Activated naive CD4-positive, alpha-beta T cell treated with anti-CD3 and anti-CD28 coated beads, Interleukin-2, amount 50 U/mL, for 16 hours (primary cell): ENCODE measurements at places on chromosomes 4 and X.

- no peak for DNase-seq
Observed at GRCh38 chr4:179989975-179990374, 2253.2 kb upstream of the TENM3 start.

DNA sequence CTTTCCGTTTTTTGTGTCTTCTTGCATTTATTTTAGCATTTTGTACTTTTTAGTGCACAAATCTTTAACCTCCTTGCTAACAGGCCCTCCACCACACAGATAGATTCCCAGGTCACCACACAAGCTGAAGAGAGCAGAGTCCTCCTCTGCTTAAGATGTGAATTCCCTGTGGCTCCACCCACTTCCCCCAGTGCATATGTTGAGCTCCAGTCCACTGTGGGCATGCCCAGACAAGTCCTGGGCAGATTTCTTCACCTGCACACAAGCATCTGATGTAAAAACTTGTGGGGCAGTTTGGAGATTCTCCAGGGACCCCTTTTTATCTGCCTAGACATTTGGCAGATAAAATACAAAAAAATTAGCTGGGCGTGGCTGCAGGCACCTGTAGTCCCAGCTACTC lies 19.8 kb upstream of the PASD1 start:
- DNase-seq, result no peak

GRCh38 chr4:163528653-163529052 lies 34.2 kb downstream of the TMA16 start:
- DNase-seq, result no peak

- DNase-seq, result no peak
Observed at GRCh38 chr4:6824071-6824470, 41.5 kb downstream of the KIAA0232 start.

GRCh38 chrX:28910487-28910886 lies 323.2 kb downstream of the IL1RAPL1 start:
- DNase-seq, result no peak

- DNase-seq, result no peak
Observed at GRCh38 chr4:8472689-8473197, 32.2 kb downstream of the TRMT44 start.

DNA sequence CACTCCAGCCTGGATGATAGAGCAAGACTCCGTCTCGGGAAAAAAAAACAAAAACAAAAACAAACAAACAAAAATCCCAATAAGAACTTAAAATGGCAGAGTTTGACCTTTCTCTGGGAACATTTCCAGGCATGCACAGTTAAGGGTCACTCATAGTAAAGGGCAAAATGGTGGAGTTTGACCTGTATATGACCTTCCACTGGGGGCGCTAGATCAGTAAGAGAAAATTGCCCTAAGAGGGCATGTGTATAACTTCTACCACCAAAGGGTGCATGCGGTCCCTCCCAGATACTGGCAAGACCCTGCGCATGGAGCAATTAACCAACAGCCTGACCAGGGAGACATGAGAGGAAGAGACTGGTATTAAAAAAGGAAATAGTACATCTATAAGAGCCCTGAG lies 177.2 kb downstream of the MOSPD2 start:
- no peak for DNase-seq

- no peak for DNase-seq
Observed at GRCh38 chr4:157706155-157706554, 466.7 kb downstream of the GASK1B start.

DNA sequence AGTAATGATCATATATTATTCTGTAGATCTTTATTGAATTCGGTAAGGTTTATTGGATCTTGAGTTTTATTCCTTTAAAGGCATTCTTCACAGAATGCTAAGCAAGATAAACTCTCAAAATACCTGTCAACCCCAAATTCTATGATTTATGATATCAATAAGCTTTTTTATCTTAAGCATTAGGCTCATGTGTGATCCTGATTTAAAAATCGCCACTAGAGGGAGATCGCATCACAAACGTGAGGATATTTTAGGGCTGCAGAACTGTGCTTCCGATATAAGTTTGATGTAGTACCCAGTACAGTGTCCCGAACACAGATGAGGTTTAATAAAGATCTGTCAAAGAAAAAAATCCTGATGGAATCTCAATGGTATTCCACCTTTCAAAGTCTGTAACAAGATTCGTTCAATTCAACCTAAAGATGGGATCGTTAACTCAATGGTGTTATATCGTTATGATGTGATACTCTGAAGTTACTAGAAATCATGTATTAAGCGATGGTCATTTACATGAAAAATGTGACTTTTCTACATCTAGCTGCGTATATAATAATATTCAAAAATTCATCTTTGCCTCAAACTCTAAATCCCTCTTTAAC lies 169.0 kb downstream of the CORIN start:
- DNase-seq, result no peak

DNA sequence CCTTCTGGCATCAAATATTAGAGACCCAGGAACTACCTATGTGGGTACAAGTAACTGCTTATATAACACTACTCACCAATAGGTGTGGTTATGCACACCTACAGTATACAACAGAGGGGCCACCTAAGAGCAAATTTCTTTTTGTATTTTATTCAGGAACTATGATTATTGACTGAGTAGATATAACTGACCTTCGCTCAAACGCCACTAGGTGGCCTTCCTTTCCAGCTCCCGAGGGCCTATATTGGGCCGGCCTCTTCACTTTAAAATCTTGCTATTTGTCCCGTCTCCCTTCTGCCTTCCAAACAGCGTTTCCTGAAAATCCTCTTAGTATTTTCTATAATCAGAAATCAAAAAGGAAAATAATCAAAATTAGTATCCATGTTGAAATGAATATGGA lies 19.9 kb upstream of the PABPC5 start:
- DNase-seq, result no peak

DNA sequence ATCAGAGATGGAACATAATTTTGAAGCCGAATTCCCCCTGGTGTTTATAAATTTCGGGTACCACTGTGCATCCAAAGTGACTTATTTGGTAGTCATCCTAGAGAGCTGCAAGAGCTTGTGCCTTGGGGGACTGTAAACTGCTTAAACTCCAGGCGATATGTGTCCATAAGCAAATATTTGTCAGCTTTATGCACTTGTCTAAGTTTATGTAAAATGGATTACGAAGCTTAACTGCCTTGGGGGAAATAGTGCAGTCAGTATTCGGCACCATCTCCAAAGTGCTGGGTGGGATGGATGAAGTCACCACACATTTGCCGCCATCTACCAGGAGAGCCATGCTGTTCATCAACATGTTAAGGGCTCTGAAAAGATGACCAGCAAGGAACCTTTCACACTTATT lies 65.9 kb downstream of the CC2D2A start:
- no peak for DNase-seq

DNA sequence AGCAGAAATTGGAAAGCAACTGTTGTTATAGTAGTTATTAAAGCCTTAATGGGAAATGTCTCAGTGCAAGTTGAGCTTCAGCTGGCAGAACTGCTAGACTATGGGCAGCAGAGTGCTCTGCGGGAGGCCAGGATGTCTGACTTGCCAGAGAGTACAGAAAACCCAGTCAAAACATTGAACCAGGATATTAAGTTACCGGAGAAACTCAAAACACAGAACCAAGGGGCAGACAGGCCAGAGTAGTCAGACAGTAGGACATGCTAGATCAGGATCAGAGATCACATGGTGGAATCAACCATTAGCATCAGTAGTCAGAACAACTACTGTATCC lies 72.9 kb upstream of the TNIP3 start:
- DNase-seq, result no peak

DNA sequence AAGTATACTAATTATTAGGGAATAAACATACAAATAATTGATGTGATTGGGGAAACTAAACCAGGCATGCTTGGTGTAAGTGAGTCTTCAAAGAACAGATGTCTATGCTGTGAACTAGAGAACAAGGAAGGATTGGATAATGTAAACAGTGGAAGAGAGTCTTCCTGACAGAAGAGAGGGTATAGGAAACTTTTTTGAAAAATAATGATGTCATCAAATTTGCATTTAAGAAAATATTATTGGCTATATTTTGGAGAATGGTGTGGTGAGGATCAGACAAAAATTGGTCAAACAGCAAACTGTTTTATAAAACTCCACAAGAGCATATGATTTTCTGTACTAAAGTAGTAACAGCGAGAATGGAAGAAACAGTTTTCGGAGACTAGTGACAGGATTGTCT lies 537.7 kb downstream of the TRAM1L1 start:
- no peak for DNase-seq

- no peak for DNase-seq
Observed at GRCh38 chr4:184430163-184430562, 44.2 kb downstream of the IRF2 start.

DNA sequence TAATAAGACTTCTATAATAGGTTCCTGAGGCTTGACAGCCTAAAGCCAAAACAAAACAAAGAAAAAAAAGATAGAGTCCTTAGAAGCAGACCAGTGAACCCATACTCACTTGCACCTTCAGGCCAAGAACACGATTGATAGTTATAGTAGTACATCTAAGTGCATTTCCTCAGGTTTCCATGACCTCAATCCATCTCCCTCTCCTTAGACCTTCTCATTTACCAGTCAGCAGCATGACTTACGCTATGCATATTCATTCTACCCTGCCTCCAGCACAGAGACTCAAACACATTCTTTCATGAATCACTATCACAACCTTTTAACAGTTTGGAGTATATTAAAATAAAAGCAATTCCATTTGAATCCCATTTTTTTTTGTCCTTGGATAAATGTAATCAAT lies 855.6 kb downstream of the CCSER1 start:
- no peak for DNase-seq

DNA sequence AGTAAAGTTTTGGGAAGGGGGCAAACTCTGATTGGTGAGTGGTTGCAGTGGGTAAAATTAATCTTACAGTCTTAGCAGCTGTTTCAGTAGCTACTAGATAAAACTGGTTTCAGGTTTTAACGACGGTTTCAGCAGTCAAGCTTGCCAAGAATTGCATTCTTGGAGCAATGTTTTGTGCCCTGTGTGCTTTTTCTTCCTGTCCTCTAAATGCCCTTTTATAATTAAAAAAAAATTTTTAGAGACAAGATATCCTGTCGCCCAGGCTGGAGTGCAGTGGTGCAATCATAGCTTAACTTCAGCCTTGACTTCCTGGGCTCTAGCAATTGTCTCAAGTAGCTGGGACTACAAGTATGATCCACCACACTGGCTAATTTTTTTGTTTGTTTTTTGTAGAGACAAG lies 6.3 kb upstream of the PPEF2 start:
- no peak for DNase-seq

DNA sequence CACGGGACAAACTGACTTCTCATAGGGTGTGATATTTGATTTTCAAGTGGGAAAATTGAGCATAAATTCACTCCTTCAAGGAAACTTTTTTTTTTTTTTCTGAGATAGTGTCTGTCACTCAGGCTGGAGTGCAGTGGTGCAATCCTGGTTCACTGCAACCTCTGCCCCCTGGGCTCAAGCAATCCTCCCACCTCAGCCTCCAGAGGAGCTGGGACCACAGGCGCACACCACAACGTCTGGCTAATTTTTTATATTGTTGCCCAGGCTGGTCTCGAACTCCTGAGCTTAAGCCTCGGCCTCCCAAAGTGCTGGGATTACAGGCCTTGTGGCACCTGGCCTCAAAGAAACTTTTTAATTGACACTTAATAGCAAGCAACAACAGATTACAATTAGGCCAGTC lies 13.8 kb downstream of the CLDN34 start:
- DNase-seq, result no peak

DNA sequence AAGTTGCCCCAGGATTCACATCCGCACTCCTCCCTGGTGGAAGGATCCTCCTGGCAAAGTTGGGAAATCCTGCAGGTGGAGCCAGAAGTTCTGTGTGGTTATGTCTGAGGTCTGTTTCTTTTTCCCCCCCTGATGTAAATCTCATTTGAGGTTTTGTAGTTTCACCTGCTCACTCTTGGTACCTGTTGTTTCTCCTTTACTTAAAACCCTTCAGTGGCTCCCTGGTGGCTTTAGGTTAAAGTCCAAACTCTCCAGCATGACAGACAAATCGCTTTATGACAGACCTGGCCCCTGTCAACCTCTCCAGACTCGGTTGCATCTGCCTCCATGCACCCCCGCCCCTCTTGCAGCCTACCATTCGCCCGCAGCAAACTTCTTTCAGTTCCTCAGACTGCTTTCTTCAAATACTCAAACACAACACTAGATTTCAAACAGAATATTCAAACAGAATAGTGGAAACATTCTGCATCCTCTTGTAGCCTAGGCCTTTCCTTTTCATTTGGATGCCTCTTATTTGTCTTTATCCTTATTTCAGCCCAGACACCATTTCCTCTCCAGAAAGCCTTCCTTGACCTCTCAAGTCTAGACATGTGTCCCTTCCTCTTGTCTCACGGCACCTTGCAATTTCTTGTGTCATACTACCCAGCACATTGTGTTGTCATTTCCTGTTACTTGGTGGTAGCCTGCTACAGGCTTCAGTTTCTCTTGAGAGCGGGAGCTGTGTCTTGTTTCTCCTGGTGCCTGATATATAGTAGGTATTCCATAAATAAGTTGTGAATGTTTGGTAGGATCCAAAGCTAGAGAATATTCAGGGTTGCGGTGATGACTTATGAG lies 24.8 kb downstream of the IL13RA1 start:
- no peak for DNase-seq

GRCh38 chr4:65868096-65868824 lies 198.0 kb upstream of the EPHA5 start:
- DNase-seq, result no peak

DNA sequence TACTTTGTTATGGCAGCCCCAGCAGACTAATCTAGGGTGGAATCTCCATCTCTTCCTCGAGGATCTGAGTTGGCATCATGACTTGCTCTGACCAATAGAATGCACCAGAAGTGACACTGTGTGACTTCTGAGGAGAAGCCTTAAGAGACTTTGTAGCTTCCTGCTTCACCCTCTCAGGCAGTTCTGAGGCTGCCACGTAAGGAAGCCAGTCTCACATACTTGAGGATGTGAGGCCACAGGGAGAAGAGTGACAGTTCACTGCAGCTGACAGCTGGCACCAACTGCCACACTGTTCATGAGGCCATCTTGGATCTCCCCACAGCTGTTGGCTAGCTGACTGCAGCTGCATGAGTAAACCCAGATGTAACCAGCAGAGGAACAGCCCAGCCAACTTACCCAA lies 29.3 kb upstream of the BCOR start:
- no peak for DNase-seq

DNA sequence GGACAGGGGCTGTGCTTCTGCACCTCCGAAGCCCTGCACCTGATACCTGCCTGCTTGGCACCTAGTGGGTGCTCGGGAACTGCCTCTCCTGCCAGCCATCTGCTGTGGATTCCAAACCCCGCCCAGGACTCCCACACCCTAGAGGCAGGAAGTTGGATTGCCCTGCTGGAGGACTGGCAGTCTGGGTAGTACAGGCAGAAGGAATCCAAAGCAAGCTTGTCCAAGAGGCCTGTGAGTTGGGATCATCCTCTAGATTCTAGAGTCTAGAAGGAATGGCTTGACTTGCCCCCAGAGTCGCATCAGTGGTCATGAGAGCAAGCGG lies 64.6 kb upstream of the MTM1 start:
- DNase-seq, result no peak

- DNase-seq, result no peak
Observed at GRCh38 chr4:168275836-168276235, 42.7 kb downstream of the DDX60 start.
